Ovary (tissue), 10 donors: ENCODE measurements at places on chromosomes 5 and 9. TPM values are rescaled to one million over a fixed set of nuclear protein-coding genes. Genes with fewer than 3 reads are reported as not detected.

BTNL8 gene
- total RNA-seq, result 0.24 TPM

IL7R gene
- total RNA-seq, result 3.7 TPM

SLC2A8 gene
- total RNA-seq, result 13.1 TPM

MYMK gene
- total RNA-seq, result not detected

CCNG1 gene
- 211 TPM for total RNA-seq

SOHLH1 gene
- total RNA-seq, result not detected

IL9 gene
- total RNA-seq, result not detected

PTPRD gene
- 231 TPM for total RNA-seq

TMEM267 gene
- 23.0 TPM for total RNA-seq

PAPPA gene
- total RNA-seq, result 4.6 TPM

LRRC14B gene
- total RNA-seq, result not detected

C5 gene
- total RNA-seq, result 4.1 TPM

DNA sequence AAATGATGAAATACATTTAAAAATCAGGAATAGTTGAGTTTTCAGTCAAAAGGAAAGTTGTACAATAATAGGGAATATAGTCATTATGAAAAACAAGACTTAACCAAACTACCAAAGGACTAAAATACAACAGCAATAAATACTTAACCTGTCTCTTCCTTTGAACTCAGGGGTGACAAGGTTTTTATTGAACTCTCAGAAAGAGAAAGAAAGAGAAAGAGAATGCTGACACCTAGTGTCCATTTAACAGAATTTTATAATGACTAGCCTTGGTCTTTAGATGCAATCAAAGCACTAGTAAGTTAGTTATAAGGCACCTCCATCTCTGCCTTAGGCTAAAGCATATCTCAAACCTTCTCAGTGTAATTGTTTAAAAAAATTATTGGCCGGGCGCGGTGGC is 47.5 kb downstream of the UIMC1 start:
- DNase-seq, result no peak

- peak; percentile 46 for DNase-seq
Measured at GRCh38 chr5:80238778-80239679, 16.8 kb downstream of the SERINC5 start.

DNA sequence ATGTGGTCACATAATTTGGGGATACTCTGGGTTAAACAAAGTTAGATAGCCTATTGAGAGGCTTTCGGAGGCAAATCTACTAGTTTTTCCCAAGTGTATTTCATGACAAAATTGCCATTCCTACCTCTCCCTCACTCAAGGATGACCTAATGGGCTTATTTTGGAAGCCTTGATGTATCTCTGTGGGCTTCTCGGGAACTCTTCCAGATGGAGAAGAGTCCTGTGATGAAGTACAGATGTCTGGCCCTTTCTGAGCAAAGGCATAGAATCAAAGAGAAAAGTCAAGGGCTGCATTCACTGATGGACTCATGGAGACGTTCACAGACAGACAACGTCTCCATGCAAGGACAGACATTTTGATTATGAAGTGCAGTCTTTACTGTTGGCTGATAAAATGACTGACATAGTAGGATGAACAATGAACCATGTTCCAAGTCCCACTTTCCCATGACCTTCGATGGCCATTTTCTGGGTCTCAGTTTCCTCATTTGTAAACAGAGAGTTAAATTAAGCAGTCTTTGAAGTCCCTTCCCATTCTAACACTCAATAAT is 347.2 kb upstream of the CD180 start:
- DNase-seq, result no peak

DNA sequence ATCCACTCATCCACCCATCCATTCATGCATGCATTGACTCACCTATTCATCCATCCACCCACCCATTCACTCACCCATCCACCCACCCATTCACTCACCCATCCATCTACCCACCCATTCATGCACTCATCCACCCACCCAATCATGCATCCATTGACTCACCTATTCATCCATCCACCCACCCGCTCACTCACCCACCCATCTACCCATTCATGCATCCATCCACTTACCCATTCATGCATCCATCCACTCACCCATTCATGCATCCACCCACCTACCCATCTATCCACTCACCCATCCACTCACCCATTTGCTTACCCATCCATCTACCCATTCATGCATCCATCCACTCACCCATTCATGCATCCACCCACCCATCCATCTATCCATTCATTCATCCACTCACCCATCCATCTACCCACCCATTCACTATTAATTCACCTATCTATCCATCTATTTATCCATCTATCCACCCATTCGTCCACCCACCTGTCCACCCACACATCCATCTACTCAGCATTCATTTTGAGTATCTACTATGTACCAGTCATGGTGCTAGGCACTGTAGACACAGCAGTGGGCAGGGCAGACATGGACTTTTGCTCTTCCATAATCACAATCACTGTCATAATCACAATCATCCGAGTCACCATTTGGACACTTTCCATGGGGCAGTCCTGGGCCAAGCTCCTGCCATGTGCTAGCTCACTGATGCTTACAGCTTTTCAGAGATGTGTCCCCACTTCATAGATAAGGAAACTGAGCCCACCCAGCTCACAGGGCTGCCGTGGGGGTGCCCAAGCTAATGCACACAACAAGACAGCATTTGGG is 34.4 kb downstream of the HMCN2 start:
- no peak for DNase-seq

- no peak for DNase-seq
Measured at GRCh38 chr9:131092548-131093440, 3.5 kb upstream of the AIF1L start.

- no peak for DNase-seq
Measured at GRCh38 chr9:79257228-79257781, 314.5 kb upstream of the TLE4 start.

DNA sequence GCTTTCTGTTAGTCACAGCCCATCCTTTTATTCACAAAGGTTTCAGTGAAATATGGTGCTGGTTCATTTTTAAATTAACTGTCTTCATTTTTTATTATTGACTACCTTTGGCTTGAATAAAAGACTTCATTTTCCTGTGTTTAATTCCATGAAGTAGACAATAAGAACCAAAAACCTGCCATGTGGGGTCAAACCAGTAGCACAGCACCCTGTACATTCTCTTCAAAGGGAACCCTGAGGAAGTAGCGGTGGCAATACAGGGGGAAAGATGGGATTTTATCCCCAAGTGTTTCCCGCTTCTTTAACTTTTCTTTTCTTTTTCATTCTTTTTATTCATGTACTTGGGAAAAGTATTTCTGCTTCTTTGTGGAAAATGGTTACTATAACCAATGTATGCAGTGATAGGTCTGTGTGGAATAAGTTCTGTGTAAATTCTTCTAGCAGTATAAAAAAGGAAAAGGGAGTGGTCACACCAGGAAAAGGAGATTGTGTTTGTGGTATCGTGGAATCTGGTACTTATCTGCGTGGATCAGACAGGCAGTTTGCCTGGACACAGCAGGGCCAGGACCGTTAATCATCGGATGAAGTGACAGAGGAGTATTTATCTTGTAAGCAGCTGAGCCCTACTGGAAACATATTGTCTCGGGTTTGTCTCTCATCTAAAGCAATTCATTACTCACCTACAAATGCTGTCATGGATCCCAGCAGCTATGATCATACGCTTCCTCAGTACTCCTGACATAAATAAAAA is 94.2 kb downstream of the PPIC start:
- no peak for DNase-seq

GRCh38 chr5:149210968-149211490 is 60.6 kb upstream of the AFAP1L1 start:
- DNase-seq, result no peak

- no peak for DNase-seq
Measured at GRCh38 chr5:10913841-10914240, 152.8 kb upstream of the DAP start.

GRCh38 chr5:172762214-172763119 is 8.5 kb downstream of the DUSP1 start:
- peak; percentile 44 for DNase-seq

DNA sequence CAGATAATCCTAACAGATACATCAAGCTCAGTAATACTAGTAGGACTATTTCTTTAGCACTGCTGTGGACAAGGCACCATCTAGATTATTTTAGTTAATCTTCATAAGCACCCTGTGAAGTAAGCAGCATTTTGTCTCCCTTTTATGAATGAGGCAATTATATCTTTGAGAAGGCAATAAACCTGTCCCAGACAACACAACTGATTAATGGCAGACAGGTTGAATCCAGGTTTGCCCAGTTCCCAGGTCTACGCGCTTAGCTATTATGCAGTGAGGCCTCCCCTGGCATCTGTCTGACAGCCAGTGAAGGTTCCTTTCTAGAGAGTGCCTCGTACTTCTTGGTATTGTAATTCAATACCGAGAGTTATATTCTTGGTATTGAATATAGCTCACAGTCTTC is 9.7 kb upstream of the LVRN start:
- DNase-seq, result no peak

GRCh38 chr9:33472881-33473615 is 676 bp downstream of the NOL6 start:
- DNase-seq, result peak; percentile 26

DNA sequence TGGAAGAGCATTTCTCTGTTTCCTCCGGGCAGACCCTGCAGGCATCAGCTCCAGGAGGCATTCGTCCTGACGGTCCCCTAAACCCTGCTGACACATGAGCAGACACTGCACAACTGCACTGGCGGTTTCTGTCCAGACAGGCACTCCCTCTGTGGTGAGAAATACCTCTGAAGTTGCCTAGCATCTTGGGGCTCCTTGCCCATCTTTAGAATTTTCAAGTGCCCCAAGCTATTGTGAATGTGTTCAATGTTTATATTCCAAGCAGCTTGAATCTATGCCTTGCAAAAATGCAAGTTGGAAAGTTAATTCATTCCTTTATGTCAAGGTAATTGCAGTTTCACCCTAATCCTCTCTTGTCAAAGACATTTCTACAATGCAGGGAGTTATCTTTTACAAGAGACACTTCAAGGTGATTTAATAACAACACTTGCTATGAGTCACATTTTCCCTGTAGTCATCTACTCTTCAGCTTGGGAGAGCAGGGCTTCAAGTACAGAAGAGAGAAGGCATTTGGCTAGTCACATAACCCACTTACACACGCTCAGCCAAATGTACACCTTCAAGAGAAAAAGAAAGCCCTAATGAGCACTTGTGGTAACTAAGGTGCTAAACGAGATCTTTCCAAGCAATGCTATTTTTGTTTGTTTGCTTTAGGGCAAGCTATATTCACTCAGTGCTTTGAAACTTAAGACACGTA is 302.5 kb downstream of the MLLT3 start:
- no peak for DNase-seq

DNA sequence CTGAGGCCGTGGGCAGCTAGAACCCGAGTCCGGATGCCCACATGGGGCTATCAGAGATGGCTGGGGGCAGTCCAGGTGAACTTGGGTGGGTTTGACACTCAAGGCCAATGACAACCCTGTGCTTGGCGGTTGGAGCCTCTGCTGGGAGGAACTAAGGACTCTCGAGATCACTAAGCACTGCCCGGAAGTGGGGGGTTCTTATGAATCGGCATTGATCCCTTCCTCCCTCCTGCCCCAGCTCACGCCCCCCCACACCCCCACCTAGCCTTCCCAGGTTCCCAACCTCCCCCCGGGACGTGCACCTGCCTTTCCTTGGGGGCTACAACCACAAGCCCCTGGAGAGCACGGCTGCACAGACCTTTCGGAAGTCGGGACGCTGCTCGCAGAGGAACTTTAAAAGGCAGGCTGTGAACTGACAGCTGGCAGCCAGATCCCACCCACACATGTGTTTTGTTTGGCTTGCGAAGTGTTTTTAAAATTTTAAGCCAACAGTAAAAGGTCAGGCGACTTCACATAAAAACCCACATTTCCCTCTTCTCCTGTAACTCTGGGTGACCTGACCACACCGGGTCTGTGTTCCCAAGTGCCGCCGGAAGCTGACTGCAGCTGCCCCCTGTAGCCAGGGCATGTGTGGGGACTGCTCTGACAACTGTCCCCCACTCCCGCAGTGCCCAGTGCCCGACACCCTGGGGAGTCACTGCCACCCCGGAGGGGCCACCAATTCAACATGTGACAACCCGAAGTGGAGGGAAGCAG is 5.1 kb upstream of the RALGDS start:
- DNase-seq, result peak; percentile 71

DNA sequence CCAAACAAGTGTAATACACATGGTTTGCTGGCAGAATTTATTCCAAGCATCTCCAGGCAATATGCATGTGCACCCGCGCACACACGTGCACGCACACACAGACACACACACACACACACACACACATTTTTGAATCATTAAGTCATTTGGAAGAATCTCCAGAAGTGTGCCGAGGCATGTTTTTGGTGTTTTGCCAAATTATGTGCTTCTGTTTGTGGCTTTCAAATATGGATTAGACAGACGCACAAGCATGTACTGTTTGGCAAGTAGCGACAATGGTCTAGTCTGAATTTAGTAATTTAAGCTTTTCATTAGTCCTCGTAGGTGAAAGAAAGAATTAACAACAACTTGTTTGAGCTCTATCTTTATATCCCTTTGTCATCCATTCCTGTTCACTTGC is 36.7 kb downstream of the NFIB start:
- peak; percentile 27 for DNase-seq

GRCh38 chr5:58188262-58188651 is 271.6 kb downstream of the PLK2 start:
- no peak for DNase-seq

GRCh38 chr9:80383331-80383730 is 811.6 kb downstream of the TLE4 start:
- DNase-seq, result no peak

GRCh38 chr5:87027570-87027969 is 240.1 kb upstream of the RASA1 start:
- no peak for DNase-seq

GRCh38 chr9:3650994-3651622 is 125.3 kb upstream of the RFX3 start:
- DNase-seq, result no peak

GRCh38 chr9:1253064-1253979 is 203.2 kb downstream of the DMRT2 start:
- no peak for DNase-seq

- DNase-seq, result no peak
Measured at GRCh38 chr5:3025392-3025791, 273.9 kb upstream of the IRX2 start.

DNA sequence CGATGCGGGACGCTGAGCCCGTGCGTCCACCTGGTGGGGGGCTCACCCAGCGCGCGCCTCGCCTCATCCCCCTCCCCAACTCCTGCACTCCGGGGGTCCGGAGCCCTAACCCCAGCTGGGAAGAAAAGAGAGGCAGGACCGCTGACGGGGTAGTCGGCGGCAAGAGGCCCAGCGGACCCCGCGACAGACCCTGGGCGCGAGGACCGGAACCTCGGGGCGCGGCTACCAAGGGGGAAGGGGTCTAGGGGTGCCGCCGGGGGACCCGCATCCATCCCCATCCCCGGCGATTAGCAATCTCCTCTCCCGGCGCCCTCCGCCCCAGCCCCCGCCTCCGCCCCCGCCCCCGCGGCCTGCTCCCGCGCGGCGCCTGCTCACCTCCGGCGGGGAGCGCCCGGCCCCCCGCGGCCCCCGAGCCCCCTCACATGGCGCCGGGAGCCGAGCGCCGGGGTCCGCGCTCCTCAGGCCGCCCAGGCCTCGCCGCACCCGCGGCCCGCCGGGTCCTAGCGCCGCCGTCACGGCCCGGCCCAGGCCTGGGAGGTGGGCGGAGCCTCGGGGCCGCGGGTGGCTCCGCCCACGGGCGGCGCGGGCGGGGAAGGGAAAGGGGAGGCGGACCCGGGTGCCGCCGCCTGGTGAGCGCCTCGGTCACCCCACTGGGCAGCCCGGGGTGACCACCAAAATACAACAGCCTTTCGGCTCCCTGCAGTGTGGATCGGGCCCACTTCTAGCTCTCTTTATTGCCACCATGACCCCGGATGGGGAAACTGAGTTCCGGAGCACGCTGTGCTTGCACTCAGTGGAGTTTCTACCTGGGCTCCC is at the start of gene ST6GALNAC6:
Gene ST6GALNAC6 (minus strand): TSS at position 476 of the 816 bp plus-strand sequence. CDS start 1,622 bp downstream, outside the sequence.
- peak; percentile 82 for DNase-seq

- no peak for DNase-seq
Measured at GRCh38 chr5:5585751-5586341, 163.4 kb downstream of the ICE1 start.
